Germinal center (tissue), 1 donor: ENCODE measurements at places on chromosomes 5 and 9.

- DNase-seq = no peak
Observed at GRCh38 chr9:13023498-13023897, 248.7 kb downstream of the LURAP1L start.

GRCh38 chr9:111484572-111484894 is 350 bp upstream of the ECPAS start:
- no peak for DNase-seq

DNA sequence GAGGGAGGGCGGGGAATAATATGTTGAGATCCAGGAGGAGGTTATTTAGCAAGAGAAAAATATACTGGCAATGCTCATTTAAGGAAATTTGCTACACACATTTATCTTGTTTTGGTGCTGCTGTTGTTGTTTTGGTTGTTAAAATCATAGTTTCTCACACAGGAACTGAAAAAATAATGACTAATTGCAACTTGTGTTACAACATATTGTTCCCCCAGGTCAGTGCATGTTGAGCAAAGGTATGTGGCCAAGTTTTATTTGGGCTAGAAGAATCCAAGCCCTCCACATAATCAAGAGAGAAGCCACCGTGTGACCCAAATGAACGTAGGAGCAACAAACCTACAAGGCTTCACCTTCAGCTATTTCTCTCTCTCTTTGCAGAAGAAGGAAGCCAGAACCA is 220.3 kb upstream of the DAPK1 start:
- DNase-seq = no peak

DNA sequence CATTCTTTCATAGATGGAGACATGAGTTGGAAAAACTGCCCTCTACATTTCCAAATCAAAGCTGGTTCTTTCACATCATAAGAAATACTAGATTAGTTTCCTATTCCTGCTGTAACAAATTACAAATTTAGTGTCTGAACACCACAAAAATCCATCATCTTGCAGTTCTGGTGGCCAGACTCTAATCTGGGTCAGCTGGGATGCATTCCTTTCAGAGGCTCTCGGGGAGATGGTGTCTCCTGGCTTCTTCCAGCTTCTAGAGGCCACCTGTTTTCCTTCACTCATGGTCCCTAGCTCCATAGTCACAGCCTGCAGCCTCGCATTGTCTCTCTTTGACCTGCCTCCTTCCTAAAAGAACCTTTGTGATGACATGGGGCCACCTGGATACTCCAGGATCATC is 65.2 kb downstream of the RETREG1 start:
- no peak for DNase-seq

DNA sequence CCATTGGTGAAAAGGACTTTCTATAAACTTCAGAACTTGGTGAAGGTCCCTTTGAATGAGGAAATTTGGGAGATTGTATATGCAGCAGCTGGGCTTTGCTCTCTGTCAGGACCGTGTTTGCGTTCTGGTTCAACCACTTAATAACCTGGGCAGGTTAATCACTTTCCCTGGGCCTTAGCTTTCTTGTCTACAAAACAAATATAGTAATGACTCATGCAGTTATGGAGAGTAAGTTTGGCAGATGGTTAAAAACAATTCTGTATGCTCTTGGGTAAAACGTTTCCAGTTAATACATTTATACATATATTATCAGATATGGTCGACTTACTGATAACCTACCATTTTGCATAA is 197.0 kb downstream of the ARHGEF28 start:
- DNase-seq = no peak

- no peak for DNase-seq
Observed at GRCh38 chr9:29129763-29130162, 1556.5 kb upstream of the C9orf72 start.

DNA sequence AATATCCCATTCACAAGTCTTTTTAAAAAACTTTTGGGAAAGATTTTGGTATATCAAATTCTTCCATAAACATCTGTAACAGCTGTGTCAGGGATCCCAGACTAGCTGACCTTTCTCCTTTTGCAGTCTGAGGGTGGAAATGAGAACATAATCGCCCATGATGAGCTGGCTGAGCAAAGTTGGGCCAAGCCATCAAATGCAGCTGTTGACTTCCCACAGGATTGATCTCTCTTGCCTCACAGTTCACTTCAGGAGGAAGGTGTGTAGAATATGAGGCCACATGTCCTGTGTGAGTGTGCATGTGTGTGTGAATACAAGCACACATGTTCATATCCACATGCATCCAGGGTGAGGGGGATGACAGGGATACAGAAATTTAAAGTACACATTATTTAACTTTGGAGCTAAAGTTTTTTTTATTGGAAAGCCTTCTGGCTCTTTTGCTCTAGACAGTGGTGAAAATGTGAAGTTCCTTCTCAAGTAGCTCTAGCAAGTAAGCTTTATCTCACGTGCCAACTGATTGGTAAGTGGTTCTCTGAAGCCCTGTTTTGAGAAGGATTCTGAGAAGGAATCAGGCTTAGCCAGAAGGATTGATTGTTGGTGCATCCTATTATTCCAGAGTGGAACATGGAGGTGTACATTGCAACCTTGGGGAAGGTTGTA is 468.8 kb upstream of the DMAC1 start:
- no peak for DNase-seq

DNA sequence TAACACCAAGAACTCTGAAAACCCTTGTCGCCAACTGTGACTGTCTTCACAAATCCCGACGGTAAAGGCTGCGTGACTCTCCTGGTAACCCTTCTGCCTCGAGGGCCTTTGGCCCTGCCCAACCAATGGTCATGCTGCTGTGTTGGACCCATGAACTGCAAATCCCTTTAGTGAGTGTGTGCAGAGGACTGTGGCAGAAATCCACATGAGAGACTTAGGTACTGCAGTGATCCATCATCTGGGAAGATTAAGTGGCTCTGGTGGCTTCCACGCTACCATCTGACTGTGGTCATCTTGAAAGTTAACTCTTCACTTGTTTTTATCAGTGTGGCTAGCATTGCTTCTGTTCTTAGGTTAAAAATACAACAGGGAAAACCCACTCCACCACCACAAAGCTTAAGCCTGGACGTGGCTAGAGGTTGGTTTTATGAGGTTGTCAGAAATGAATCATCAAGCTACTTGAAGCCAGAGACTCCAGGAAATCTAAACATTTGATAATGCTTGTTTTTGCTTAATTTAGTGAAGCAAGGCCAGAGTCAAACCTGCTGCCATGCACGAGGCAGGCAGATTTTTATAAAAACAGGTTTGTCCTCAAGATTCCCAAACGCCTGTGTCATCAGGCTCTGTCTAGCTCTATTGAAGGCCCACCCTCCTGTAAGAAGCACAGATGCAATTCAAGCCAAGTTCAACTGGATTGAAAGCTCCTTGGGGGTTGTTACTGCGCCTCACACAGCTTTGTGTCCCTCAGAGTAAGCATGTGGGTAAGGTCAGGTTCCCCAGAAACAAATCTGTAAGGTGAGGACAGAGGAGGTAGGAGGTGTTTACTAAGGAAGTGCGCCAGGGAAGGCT is 52.7 kb upstream of the ERCC6L2 start:
- no peak for DNase-seq

- peak; percentile 25 for DNase-seq
Observed at GRCh38 chr5:131413605-131414559, 150.0 kb downstream of the CDC42SE2 start.

DNA sequence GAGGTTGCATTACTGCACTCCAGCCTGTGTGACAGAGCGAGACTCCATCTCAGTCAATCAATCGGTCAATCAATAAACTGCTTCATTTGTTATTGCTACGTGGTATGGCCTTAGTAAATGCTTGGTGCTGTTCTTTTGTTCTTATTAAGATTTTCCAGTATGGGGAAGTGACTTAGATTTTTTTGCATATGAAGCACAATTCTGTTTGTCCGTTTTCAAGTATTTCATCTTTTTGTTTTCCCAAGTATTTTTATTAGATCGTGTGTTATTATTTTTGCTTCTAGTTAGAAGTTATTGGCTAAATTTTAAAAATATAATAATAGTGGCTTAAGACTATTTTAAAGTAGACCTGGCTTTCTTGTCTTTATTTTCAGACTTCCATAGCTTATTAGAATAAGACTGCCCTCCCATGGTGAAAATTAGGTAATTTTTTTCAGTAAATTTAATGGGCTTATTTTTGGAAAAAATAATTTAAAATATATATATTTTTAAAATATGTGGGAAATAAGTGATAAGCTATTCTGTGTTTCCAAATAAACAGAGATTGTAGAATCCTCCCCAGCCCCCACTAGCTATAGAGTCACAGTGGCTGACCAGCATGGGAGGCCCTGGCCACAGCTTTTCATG is 14.7 kb upstream of the OMD start:
- peak; percentile 4 for DNase-seq

- no peak for DNase-seq
Observed at GRCh38 chr5:77181173-77181572, 29.3 kb upstream of the PDE8B start.

GRCh38 chr9:123528501-123528900 is 172.5 kb downstream of the CRB2 start:
- DNase-seq = no peak
